ENCODE measurements at places on chromosomes 16 and 17.

GRCh38 chr17:63247706-63248105 is 198.4 kb downstream of the CYB561 start:
- no peak for DNase-seq

- no peak for DNase-seq
Observed at GRCh38 chr16:59574296-59574695, 840.2 kb upstream of the GOT2 start.

DNA sequence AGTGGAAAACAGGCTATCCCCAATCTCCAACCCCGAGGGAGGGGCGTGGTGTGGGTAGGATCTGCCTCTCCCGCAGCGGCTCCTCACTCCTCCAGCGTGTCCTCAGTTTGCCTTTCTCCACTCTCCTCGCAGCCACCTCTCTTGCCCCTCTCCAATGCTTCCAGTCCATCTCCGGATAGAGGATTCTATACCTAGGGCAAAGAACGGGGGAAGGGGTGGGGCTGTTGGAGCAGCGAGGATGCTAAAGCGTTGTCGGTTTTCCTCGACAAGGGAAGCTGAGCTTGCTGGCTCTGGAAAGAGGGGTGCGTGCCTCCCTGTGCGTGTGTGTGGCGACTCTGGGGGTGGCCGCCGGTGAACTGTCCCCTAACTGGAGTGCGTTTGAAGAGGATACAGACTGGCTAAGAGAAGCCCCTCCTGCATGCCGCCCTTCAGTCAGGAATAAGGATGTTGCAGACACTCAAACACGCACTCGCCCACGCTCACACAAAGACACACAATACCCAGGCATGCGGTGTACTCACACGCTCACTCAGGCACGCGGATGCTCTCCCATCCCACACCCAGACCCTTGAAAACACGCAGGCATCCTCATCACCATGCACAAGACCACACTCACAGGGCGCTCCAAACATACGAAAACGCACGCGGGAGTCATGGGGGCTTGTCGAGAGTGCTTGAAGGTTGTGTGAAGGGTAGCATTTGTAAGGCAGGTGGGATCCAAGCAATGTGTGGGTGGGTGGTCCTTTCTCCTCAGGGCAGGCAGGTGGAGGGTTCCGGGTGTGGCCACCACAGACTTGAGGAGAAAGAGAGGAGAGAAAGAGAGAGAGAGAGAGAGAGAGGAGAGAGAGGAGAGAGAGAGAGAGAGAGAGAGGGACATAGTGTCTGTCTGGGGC is 655 bp upstream of the GPR139 start:
- no peak for DNase-seq

DNA sequence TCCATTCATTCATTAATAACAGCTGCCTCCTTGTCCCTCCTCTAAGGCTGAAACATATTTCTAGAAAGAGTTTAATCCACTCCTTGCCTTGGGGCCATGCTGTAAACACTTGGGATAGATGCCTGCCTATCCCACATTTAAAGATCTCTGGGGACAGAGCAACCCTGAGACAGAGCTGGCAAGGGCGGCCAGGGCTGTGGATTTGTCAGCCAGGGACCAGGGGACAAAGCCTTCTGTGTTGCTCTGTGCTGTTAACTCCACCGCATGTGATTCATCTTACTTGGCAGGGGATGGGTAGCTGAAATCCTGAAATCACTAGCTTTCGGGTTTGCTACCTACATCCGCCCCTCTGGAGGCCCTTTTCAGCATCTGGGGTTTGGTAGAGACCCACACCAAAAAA is 392.9 kb downstream of the SLC39A11 start:
- no peak for DNase-seq

DNA sequence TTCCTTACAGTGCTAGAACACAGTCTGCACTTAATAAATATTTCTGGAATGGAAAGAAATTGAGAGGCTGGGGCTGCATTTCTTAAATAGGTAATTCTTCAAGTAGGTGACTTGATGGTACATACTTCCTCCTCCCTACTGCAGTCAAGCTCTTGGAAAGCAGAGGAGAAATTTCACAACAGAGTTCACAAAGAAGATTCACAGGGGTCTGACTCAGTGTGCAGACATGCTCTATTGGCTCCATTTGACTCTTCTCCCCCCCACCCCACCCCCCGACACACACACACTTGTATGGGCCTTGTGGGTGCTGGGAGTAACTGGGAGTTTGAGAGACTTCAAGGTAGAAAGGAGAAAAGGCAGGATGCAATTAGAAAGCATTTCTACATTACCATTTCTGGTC is 6.2 kb upstream of the MYOCD start:
- DNase-seq, result no peak

DNA sequence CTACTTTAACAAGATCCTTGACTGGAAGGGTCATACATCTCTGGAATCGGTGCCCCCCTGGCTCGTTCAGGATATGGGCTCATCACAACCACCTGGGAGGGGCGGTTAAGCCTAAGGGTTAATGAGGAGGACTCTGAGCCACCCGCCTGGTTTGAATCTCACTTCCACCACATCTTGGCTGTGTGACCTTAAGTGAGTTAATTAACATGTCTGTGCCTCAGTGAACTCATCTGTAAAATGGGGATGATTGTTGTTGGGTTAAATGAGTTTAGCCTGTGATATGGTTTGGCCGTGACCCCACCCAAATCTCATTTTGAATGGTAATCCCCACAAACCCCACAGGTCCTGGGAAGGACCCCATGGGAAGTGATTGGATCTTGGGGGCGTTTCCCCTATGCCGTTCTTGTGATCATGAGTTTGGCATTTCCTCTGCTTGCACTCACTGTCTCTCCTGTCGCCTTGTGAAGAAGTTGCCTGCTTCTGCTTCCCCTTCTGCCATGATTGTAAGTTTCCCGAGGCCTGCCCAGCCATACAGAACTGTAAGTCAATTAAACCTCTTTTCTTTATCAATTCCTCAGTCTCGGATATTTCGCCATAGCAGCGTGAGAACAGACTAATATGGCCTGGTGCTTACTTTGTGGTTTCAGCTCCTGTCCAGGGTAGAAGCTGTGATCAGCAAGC is 214.0 kb upstream of the CIBAR2 start:
- no peak for DNase-seq

DNA sequence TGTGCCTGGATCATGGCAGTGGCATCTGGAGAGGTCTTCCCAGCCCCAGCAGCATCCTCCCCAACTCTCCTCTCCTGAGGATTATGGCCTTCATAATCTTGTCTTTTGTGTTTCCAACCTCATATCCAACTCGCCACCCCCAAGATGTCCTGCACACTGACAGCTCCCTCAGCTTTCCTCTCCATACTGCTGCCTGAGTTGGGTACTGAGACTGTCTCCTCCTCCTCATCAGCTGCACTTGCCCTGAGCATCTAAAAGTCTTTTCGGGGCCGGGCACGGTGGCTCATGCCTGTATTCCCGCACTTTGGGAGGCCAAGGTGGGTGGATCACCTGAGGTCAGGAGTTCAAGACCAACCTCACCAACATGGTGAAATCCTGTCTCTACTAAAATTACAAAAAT is 2.0 kb downstream of the CD300LB start:
- DNase-seq, result no peak

All from activated naive CD4-positive, alpha-beta T cell (primary cell).